ENCODE measurements at places on chromosomes 5 and 9.
A peak's percentile ranks its signal among the peaks of the same experiment; 100 is the strongest.

GRCh38 chr9:5389109-5389732 is 48.5 kb downstream of the PLGRKT start:
- DNase-seq, result peak; percentile 90

DNA sequence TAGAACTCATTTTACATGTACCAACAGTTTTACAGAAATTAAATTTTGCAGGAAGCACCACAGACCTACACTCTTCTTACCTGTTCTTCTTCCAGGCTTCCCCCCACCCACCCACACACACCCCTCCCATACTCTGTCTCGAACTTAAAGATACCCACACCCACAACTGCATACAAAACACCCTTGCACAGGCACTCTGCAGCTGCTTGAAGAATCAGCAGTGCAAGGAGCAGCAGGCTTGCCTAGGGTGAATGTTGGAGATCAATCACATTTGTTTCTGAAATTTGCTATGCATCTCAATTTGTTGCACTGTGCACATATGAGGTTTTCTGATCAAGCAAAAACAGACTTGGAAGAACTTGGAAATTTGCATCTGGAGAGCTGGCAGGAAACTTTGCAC is 77.5 kb upstream of the TGFBR1 start:
- DNase-seq, result no peak

GRCh38 chr9:115633104-115633503 is 515.1 kb upstream of the TNC start:
- DNase-seq, result no peak

GRCh38 chr5:74673011-74673790 is 11.8 kb upstream of the HEXB start:
- no peak for DNase-seq

DNA sequence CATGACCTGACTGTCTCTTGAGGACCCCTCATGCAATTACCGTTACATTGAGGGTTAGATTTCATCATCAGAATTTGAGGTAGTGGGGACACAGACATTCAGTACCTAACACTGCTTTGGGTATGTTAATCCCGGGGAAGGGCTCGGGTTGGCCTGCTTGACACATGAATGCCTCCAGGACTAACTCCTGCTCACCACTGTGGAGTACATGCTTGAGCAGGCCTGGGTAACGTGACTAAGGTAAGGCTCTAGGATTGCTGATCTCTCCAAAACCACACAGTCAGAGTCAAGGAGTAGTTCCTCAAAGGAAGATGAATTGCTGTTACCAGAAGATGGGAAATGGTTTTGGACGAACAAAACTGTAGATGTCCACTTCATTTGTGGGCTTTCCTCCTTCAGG is 376.3 kb upstream of the ZNF462 start:
- DNase-seq, result no peak

DNA sequence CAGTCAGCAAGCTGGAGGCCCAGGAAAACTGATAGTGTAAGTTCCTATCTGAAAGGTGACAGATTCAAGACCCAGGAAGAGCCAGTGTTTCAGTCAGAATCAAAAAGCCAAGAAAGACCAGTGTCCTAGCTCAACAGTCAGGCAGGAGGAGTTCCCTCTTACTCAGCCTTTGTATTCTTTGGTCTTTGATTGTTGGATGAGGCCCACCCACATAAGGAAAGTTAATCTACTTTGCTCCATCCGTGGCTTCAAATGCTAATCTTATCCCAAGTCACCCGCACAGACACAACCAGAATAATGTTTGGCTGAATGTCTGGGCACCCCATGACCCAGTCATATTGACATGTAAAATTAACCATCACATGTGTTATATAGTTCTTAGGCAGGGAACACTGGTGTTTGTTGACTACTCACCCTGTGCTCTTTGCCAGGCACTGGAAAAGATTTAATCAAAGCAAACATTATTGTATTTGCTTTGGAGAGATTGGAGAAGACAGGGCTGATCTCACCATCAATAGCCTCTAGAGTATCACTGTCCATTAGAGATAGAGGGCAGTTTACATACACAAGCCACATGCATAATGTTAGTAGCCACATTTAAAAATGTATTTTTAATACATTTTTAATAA is 96.3 kb upstream of the KCNN2 start:
- DNase-seq, result no peak

GRCh38 chr9:96158147-96158546 is 143.8 kb downstream of the HSD17B3 start:
- DNase-seq, result no peak
